A549 treated with GW870086 at 1 μM for 4 hours (cell line): ENCODE measurements at places on chromosomes 1 and 21. TPM values are rescaled to one million over a fixed set of nuclear protein-coding genes. Genes with fewer than 3 reads are reported as not detected.

The CLDN8 gene
- total RNA-seq, result not detected in 5 replicates

The PGLYRP4 gene
- not detected in 5 replicates for total RNA-seq

The CD160 gene
- not detected in 5 replicates for total RNA-seq

The MLLT11 gene
- 12.5 to 18.3 TPM (median 17.0 TPM) in 5 replicates for total RNA-seq

The LEPROT gene
- total RNA-seq, result 37.3 to 48.8 TPM (median 42.4 TPM) in 5 replicates

The ACTA1 gene
- 0.15 to 0.26 TPM in 2 of 5 replicates, not detected in the others for total RNA-seq

The OR2L2 gene
- total RNA-seq, result not detected in 5 replicates

The FGR gene
- 0.05 TPM in 1 of 5 replicates, not detected in the others for total RNA-seq

The RGSL1 gene
- total RNA-seq, result not detected in 5 replicates
